ENCODE measurements at places on chromosomes 12 and 14. TPM values are rescaled to one million over a fixed set of nuclear protein-coding genes. Genes with fewer than 3 reads are reported as not detected.

Gene MAP3K9
- 3.5 TPM for total RNA-seq

- no peak for DNase-seq
Observed at GRCh38 chr14:33636716-33637115, 314.2 kb downstream of the EGLN3 start.

Gene SPATS2
- 12.0 TPM for total RNA-seq

DNA sequence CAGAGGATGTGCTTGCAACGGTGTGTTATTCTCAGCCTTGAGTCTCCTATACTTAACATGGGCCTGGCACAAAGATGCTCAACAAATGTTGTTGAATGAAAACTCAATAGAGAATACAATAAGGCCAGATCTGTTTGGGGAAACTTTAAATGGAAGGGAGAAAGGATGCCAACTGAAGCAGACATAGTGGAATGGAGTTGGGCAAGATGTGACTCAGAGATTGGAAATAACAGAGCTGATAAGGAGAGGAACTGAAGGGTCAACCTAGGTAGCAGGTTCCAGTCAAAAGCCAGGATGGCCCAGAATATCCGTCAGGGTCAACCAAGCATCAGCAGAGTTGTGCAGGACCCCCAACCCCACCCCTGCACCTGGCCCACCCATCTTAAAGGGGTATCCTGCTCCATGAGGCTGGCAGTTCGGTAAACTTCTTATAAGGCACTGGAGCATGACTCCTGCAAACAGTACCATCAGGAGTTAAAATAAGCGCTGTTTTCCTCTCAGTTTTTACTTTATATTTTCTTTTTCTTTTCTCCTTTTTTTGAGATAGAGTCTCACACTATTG, 1.1 kb upstream of the BCDIN3D start:
- DNase-seq: no peak

DNA sequence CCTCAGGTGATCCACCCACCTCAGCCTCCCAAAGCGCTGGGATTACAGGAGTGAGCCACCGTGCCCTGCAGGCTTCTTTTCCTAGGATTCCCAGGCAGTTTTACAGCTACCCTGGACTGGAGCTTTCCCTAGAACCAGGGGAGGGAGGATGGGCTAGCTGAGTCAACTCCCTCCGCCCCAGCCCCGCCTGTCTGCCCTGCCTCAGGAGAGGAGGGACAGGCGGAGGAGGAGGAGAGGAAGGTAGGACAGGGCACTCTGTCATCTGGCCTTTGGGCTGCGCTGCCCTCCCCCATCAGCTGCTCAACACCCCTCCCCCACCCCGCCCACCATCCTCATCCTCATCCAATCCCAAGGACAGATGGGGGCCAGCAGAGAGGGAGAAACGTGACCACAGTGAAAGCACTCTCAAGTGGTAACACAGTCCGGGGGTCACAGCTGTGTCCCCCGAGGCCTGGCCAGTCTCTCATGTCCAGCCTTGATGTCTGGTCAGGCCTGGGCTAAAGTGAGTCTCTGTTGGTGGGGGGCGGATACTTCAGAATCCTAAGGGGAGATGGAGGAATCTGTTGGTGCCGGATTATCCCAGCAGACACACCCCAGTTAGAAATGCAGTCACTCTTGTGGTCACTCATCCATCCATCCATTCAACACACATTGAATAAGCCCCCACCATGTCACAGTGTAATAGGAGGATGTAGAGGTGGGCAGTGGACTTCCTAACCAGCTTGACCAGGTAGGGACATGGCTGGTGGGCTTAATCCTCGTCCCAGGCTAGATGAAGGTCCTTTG, 12.3 kb downstream of the FIGNL2 start:
- DNase-seq: no peak

DNA sequence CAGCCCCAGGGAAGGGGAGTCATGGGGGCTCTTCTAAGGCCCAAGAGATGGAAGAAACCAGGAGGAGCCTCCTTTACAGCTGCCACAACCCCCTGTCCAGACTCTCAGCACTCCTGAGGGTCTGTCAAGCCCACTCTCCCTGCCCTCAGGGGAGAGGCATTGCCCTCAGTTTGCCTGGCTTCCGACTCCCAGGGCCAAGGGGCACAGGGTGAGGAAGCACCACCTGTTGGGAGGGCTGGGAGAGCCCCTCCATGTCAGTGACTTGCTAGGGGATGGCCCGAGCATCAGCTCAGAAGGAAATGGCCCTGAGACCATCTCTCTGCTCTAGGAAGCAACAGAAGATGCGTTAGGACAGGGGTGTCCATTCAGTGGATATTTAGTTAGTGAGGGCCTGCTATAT, 36.1 kb downstream of the LTBP2 start:
- no peak for DNase-seq

Data from activated T-helper 1 cell treated with anti-CD3 and anti-CD28 coated beads, Interleukin-12 subunit alpha, Interleukin-12 subunit beta, Interleukin-2, Interleukin-4 antibody, amounts not matched to agents 30 ng/mL and 10 ng/mL and 1 ng/mL, durations not matched to agents 14 hours and 24 hours and 36 hours (primary cell).